ENCODE measurements at places on chromosomes 1 and 21. TPM values are rescaled to one million over a fixed set of nuclear protein-coding genes. Genes with fewer than 3 reads are reported as not detected.

Gene MFAP2
- 29.4 TPM for total RNA-seq

Gene CD160
- 6.5 TPM for total RNA-seq

Gene INAVA
- total RNA-seq = 3.6 TPM

Gene COL9A2
- total RNA-seq = 9.1 TPM

Gene PCBP3
- 4.8 TPM for total RNA-seq

Gene FAM72A
- total RNA-seq = 2.4 TPM

Gene PTPRF
- 36.4 TPM for total RNA-seq

Gene CORT
- total RNA-seq = not detected

Gene LMX1A
- 0.72 TPM for total RNA-seq

Gene RPRD2
- total RNA-seq = 11.1 TPM

Gene FMN2
- total RNA-seq = 6.5 TPM

Gene CLCNKA
- not detected for total RNA-seq

Gene SYNJ1
- 2.9 TPM for total RNA-seq

Gene RNF223
- total RNA-seq = 1.9 TPM

Gene CELA2B
- total RNA-seq = not detected

Gene HTR6
- not detected for total RNA-seq

Gene KRTAP21-1
- total RNA-seq = not detected

Gene GBP1
- 125 TPM for total RNA-seq

Gene NTMT2
- total RNA-seq = not detected

Gene LCE2B
- not detected for total RNA-seq

Gene SPATC1L
- 3.4 TPM for total RNA-seq

Gene COL11A1
- total RNA-seq = 373 TPM

Measured in umbilical cord (tissue), 2 donors.